ENCODE measurements at places on chromosomes 3 and 15. TPM values are rescaled to one million over a fixed set of nuclear protein-coding genes. Genes with fewer than 3 reads are reported as not detected.

- no peak for DNase-seq
- H3K27ac ChIP-seq, result no peak overlapping the region
- H3K4me1 ChIP-seq, result peaks cover 63% of the 10 kb centered on the region
- no peak overlapping the region for H3K4me3 ChIP-seq
- H3K36me3 ChIP-seq, result peaks cover 7% of the 10 kb centered on the region
Observed at GRCh38 chr15:31010036-31010435, 18.6 kb upstream of the MTMR10 start.

DNA sequence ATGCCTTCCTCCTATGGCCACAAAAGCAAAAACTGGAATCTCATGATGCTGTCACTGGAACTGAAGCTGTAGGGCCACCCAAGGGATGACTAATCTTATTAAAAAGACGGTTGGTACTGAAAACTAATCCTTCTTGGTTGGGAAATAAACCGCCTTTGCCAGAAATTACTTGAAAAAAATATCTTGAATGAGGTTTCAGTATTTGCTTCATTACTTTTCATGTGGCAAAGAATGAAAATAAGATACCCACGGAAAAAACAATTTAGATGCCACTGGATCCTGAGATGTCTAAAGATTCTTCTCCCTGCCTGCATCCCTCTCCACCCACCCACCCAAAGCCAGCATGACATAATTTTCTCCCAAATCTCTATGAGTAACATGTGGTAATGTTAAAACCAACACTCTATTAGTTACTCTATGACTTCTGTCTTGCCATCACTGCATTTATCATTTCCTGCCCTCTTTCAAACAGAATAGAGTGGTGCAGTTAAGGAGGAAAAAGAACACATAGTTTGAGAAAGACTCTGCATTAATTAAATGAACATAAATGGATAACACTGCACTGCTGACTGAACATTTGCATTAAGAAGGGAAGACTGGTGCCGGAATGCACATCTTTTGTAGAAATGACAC lies 111.8 kb upstream of the DPH6 start:
- no peak for DNase-seq
- no peaks in the 10 kb centered on the region for H3K36me3 ChIP-seq
- no peaks in the 10 kb centered on the region for H3K27me3 ChIP-seq
- H3K27ac ChIP-seq, result no peak overlapping the region

DNA sequence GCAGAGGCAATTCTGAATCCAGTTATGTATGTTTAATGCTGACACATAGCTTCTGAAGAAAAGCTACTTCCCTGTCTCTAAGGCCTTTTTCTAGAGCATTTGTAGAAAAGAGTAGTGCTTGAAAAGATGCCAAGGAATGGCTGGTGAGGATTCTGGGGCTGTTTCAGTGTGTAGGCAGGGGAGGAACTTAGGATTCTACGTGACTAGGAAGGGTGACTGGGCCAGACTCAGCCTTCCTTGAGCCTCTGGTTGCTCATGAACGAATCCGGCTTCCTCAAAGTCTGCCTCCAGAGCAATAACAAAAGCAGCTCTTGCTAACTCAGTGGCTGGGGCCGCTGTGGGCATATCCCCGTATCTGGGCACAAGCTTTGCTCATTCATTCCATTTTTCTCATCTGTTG lies 104.8 kb upstream of the WNT5A start:
- no peaks in the 10 kb centered on the region for H3K4me1 ChIP-seq
- H3K27ac ChIP-seq, result no peak overlapping the region
- no peaks in the 10 kb centered on the region for H3K36me3 ChIP-seq
- no peak for DNase-seq
- no peak overlapping the region for H3K4me3 ChIP-seq

- DNase-seq, result no peak
- no peaks in the 10 kb centered on the region for H3K4me1 ChIP-seq
- no peak overlapping the region for H3K4me3 ChIP-seq
- H3K27me3 ChIP-seq, result peaks cover 6% of the 10 kb centered on the region
Observed at GRCh38 chr3:189307963-189308362, 136.2 kb downstream of the TPRG1 start.

- H3K4me3 ChIP-seq, result no peak overlapping the region
- no peaks in the 10 kb centered on the region for H3K36me3 ChIP-seq
- no peaks in the 10 kb centered on the region for H3K4me1 ChIP-seq
- H3K27me3 ChIP-seq, result peaks cover 11% of the 10 kb centered on the region
- no peak overlapping the region for H3K27ac ChIP-seq
Observed at GRCh38 chr3:56339244-56339643, 129.0 kb downstream of the ERC2 start.

DNA sequence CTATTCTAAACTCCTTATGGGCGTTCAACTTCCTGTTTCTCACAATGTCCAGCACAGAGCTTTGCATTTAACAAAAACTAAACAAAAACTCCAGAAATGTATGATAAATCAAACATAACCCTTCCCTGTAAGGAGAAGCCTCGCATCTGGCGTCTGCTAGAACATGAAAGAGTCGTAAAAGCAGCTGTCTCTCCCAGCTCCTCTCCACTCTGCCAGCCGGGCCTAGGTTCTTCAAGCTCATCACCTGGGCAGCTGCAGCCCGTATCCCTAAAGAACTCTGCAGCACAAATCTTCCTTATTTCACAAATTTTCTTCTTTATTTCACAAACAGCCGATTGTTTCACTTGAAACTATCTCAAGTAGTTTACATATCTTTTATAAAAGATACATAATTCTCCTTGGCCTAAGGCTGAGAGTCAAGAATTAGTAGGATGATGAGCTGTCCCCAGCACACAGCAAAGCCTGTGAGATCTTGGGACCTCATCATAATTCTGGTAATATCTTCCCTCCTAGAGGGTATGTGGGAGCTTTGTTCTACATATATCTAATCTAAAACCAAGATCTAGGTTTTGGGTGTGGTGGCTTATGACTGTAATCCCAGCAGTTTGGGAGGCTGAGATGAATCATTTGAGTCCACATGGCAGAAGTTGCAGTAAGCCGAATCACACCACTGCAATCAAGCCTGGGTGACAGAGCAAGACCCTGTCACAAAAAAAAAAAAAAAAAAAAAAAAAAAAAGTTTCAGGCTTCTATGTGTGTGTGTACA lies 35.3 kb downstream of the ANXA2 start:
- H3K4me1 ChIP-seq, result peaks cover 3% of the 10 kb centered on the region
- H3K27ac ChIP-seq, result no peak overlapping the region
- no peaks in the 10 kb centered on the region for H3K27me3 ChIP-seq
- peaks cover 68% of the 10 kb centered on the region for H3K36me3 ChIP-seq

- no peaks in the 10 kb centered on the region for H3K4me1 ChIP-seq
- no peak overlapping the region for H3K27ac ChIP-seq
- H3K27me3 ChIP-seq, result peaks cover 2% of the 10 kb centered on the region
- no peaks in the 10 kb centered on the region for H3K36me3 ChIP-seq
- DNase-seq, result no peak
Observed at GRCh38 chr3:36493051-36493450, 112.7 kb downstream of the STAC start.

DNA sequence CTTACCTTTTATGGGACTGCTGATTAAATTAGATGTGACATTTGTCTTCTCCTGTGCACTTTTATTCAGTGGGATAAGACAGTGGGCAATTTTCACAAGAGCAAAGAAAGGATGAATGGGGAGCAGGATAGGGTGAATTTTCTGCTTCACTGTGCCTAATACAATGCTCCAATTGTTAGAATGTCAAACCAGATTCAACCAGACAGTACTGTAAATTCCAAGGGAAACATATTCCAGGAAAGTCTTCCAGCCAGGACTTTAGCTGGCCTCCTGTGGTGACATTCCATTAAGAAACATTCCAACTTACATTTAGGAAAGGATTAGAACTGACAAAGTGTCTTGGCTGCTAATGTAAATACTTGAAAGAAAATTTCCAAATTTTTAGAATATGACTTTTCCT lies 100.1 kb upstream of the PROK2 start:
- DNase-seq, result no peak
- H3K27ac ChIP-seq, result no peak overlapping the region
- H3K4me3 ChIP-seq, result no peak overlapping the region
- no peaks in the 10 kb centered on the region for H3K36me3 ChIP-seq

GRCh38 chr3:144275005-144275404 lies 303.4 kb downstream of the DIPK2A start:
- H3K27ac ChIP-seq, result no peak overlapping the region
- H3K36me3 ChIP-seq, result no peaks in the 10 kb centered on the region
- DNase-seq, result no peak

- no peaks in the 10 kb centered on the region for H3K27me3 ChIP-seq
- H3K27ac ChIP-seq, result no peak overlapping the region
- peaks cover 10% of the 10 kb centered on the region for H3K36me3 ChIP-seq
- DNase-seq, result no peak
- peaks cover 38% of the 10 kb centered on the region for H3K4me1 ChIP-seq
Observed at GRCh38 chr3:11581237-11582190, 62.2 kb downstream of the VGLL4 start.

DNA sequence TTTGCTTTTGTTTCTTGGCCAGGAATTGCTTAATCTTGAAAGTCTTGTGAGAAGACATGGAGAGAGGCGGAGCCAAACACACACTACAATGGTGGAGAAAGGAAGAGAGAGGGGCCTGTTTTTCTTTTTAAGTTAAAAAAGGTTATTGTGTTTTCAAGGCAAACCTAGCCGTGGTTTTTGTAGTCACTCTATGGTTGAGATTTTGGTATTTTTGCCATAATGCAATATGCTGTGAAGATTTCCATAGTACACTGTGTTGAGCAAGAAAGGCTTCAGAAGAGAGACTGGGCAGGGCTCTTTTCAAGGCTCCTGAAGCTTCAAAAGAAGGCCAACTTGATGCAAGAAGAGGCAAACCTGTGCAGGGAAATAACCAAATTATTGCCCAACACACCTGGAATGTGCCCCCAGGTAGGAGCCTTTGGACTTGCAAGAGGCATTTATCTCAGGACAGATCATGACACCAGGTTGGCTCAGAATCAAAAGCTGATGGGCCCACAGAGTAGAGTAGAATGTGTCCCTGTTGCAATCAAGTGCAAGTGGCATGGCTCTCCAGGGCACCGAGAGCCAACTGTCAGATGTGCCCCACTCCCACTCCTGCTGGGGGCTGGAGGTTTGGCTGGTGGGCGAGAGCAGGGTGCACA lies 22.1 kb downstream of the AMOTL2 start:
- H3K27me3 ChIP-seq, result no peaks in the 10 kb centered on the region
- H3K4me1 ChIP-seq, result no peaks in the 10 kb centered on the region
- DNase-seq, result no peak

- no peaks in the 10 kb centered on the region for H3K36me3 ChIP-seq
- no peak overlapping the region for H3K4me3 ChIP-seq
- no peaks in the 10 kb centered on the region for H3K27me3 ChIP-seq
- no peak overlapping the region for H3K27ac ChIP-seq
- H3K4me1 ChIP-seq, result no peaks in the 10 kb centered on the region
Observed at GRCh38 chr3:147305533-147306250, 100.7 kb downstream of the ZIC4 start.

DNA sequence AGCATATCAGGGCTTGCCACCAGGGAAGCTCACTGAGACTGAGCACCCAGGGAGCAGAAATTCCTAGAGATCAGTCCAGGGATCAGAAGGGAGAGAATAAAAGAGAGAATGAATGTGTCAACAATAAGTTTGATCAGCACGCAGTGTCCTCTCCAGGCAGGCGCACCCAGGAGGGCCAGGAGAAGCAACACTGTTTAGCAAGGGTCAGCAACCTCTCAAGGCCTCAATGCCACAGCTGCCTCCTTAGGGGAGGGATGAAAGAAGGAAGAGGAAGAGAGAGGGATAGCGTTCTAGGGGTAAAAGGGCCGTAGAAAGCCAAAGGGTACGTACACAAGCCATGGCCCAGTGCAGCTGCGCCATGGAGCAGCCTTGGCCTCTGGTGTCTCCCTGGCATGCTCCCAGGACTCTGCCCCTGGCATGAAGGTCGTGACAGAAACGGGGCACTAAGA lies 399.8 kb downstream of the SHQ1 start:
- peak overlapping the region; percentile 78 for H3K4me3 ChIP-seq
- peaks cover 36% of the 10 kb centered on the region for H3K4me1 ChIP-seq
- H3K27me3 ChIP-seq, result peaks cover 28% of the 10 kb centered on the region
- no peak overlapping the region for H3K27ac ChIP-seq
- H3K36me3 ChIP-seq, result peaks cover 13% of the 10 kb centered on the region
- DNase-seq, result no peak

- no peaks in the 10 kb centered on the region for H3K27me3 ChIP-seq
- H3K4me3 ChIP-seq, result no peak overlapping the region
- no peaks in the 10 kb centered on the region for H3K4me1 ChIP-seq
- no peak for DNase-seq
Observed at GRCh38 chr3:62201438-62202035, 171.8 kb downstream of the FEZF2 start.

GRCh38 chr3:187212196-187212545 lies 14.9 kb downstream of the RTP1 start:
- no peaks in the 10 kb centered on the region for H3K36me3 ChIP-seq
- H3K27me3 ChIP-seq, result peaks cover 3% of the 10 kb centered on the region
- no peaks in the 10 kb centered on the region for H3K4me1 ChIP-seq
- H3K27ac ChIP-seq, result no peak overlapping the region
- no peak overlapping the region for H3K4me3 ChIP-seq
- no peak for DNase-seq

DNA sequence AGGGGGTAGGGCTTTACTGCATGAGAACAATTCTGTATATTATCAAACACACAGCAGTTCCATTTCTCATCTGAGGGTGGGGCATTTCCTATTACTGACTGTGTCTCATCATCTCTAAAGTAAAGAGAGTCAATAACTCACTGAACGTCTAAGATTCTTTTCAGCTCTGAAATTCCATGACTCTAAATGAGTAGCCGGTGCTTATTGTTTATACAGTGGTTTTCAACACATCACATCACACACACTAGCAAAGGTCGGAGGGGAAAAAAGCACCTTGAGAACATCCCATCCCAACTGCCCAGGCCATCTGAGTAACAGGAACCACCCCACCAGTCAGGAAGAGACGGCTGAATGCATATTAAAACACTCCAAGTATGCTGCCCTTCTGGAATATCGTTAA lies 196.0 kb downstream of the SUCLG2 start:
- no peak overlapping the region for H3K4me3 ChIP-seq
- DNase-seq, result no peak
- H3K27me3 ChIP-seq, result no peaks in the 10 kb centered on the region
- no peak overlapping the region for H3K27ac ChIP-seq
- no peaks in the 10 kb centered on the region for H3K4me1 ChIP-seq

GRCh38 chr3:33758864-33759263 lies 39.6 kb upstream of the PDCD6IP start:
- H3K27me3 ChIP-seq, result peaks cover 10% of the 10 kb centered on the region
- H3K27ac ChIP-seq, result no peak overlapping the region
- H3K4me3 ChIP-seq, result no peak overlapping the region
- no peaks in the 10 kb centered on the region for H3K36me3 ChIP-seq
- no peaks in the 10 kb centered on the region for H3K4me1 ChIP-seq
- no peak for DNase-seq

DNA sequence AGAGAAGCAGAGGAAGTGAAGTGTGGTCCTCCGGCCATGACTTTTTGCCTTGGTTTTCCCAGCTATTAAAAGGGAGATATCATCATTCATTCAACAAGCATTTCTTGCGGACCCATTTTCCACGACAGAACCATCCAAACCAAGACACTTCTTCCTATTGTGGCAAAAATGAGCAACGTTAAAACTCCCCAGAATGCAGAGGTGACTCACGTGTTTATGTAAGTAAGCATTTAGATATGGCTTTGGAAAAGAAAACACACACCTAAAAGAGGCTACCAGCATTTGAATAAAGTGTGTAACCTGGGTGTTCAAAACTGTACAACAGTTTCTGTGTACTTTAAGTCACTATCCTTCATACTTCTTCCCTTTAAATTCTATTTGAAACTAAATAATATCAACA lies 181.3 kb downstream of the RORA start:
- DNase-seq, result no peak
- no peak overlapping the region for H3K27ac ChIP-seq
- H3K4me1 ChIP-seq, result no peaks in the 10 kb centered on the region
- peaks cover 10% of the 10 kb centered on the region for H3K27me3 ChIP-seq
- no peaks in the 10 kb centered on the region for H3K36me3 ChIP-seq
- H3K4me3 ChIP-seq, result no peak overlapping the region

LAMB2 gene
- not detected for total RNA-seq

HPS3 gene
- total RNA-seq, result 30.1 TPM

PDZRN3 gene
- not detected for total RNA-seq

CFAP91 gene
- 12.9 TPM for total RNA-seq

PTH1R gene
- not detected for total RNA-seq

TMCO5A gene
- total RNA-seq, result not detected

CERS3 gene
- total RNA-seq, result 0.49 TPM

THAP10 gene
- total RNA-seq, result 0.34 TPM

Data from activated B cell treated with CpG ODN at 0.5 μM for 24 hours (primary cell).